ENCODE measurements at places on chromosomes 2 and 18. TPM values are rescaled to one million over a fixed set of nuclear protein-coding genes. Genes with fewer than 3 reads are reported as not detected.
A peak's percentile ranks its signal among the peaks of the same experiment; 100 is the strongest.

Gene CYP1B1
- 67.0 TPM for total RNA-seq

Gene RBMS1
- total RNA-seq, result 95.3 TPM

Gene TMEM17
- total RNA-seq, result 1.8 TPM

Gene WDR33
- total RNA-seq, result 55.4 TPM

Gene ADD2
- 2.1 TPM for total RNA-seq

Gene CXCR2
- total RNA-seq, result 20.1 TPM

DNA sequence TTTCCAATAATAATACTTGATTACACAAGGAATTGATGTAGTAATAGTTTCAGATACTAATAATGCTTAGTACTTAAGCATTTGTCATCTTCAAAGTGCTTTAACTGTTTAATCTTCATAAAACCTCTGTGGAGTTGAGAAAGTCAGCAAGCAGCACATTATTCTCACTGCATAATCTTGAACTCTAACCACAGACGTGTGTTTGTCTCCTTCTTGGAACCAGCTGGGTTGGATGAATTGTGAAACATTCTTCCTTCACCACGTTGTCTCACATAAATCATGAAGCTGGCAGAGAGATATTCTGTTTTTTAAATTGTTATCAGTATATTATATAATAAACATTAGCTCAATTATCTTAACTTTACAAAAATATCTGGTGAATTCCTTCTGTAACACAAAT lies 55.1 kb upstream of the LDAH start:
- no peaks in the 10 kb centered on the region for H3K36me3 ChIP-seq
- H3K4me1 ChIP-seq, result no peaks in the 10 kb centered on the region
- H3K27me3 ChIP-seq, result no peaks in the 10 kb centered on the region

DNA sequence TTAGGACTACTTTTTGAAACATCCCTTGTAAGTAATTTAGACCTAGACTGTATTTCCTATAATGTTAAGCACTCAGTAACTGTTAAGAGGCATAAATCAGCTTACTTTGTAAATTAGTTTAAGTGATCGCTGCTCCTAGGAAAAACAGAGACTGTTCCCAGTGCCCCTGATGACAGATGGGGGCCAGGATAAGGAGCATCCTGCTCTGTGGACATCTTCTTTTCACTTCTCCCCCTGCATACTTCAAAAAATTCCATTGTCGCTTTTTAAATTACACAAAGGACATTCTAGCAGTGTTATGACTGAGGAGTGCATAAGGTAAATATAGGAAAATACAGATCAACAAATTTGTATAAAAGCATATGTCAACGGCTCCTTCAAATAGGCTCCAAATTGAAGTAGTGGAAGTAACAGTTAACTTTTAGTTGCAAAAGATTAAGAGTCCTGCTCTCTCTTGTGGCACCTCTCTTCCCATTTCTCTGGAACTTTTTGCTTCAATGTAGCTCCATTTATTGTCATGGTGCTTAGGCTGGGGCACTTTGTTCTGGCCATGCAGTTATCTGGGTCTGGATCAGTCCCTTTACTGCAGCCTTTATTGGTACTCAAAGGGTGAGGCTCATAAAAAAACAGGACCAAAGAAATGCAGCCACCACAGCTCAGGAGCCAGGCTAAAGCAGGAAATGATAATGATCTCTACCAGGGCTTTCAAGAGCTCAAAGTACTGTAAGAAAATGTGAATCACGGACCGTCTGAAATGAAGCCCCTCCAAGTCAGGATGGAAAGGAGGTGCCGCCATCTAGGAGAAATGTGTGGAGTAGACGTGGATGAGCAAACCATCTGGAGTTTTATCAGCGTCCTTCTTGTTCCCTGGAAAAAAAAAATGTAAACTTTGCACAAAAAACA lies 162.1 kb upstream of the ZNF516 start:
- H3K4me3 ChIP-seq, result no peak overlapping the region
- peaks cover 15% of the 10 kb centered on the region for H3K27me3 ChIP-seq
- no peaks in the 10 kb centered on the region for H3K4me1 ChIP-seq
- H3K27ac ChIP-seq, result no peak overlapping the region

DNA sequence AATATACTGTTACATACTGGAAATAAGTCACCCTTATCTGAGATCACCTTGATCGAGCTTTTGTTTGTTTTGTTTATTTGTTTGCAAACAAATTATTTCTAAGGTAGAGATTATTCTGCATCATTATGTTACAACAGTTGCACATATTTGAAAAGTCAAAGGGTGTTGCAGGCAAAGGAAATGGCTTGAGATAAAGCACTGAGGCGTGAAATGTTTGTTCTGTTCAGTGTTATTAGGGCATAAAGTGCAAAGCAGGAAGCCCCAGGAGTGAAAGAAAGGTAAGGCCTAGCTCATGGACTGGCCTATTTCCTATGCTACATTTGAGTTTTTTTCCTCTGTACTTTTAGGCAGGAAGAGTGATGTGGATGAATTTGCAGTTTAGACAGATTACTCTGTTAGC lies 1815.6 kb upstream of the LRRTM1 start:
- H3K27me3 ChIP-seq, result no peaks in the 10 kb centered on the region
- no peak overlapping the region for H3K27ac ChIP-seq
- no peaks in the 10 kb centered on the region for H3K36me3 ChIP-seq
- no peak overlapping the region for H3K4me3 ChIP-seq
- DNase-seq, result no peak

- H3K36me3 ChIP-seq, result no peaks in the 10 kb centered on the region
- DNase-seq, result no peak
- no peaks in the 10 kb centered on the region for H3K27me3 ChIP-seq
- H3K4me1 ChIP-seq, result peaks cover 11% of the 10 kb centered on the region
- no peak overlapping the region for H3K4me3 ChIP-seq
- no peak overlapping the region for H3K27ac ChIP-seq
Observed at GRCh38 chr2:171411791-171412483, 21.9 kb downstream of the METTL8 start.

- H3K27me3 ChIP-seq, result no peaks in the 10 kb centered on the region
- H3K4me1 ChIP-seq, result no peaks in the 10 kb centered on the region
- H3K27ac ChIP-seq, result no peak overlapping the region
- no peak for DNase-seq
- no peak overlapping the region for H3K4me3 ChIP-seq
- no peaks in the 10 kb centered on the region for H3K36me3 ChIP-seq
Observed at GRCh38 chr2:44269831-44270230, 5.4 kb upstream of the SLC3A1 start.

GRCh38 chr2:101949304-101949703 lies 42.5 kb upstream of the IL1R2 start:
- no peak for DNase-seq
- H3K27ac ChIP-seq, result no peak overlapping the region
- H3K36me3 ChIP-seq, result no peaks in the 10 kb centered on the region
- no peaks in the 10 kb centered on the region for H3K27me3 ChIP-seq
- no peaks in the 10 kb centered on the region for H3K4me1 ChIP-seq

GRCh38 chr2:163698857-163699256 lies 37.0 kb downstream of the FIGN start:
- no peaks in the 10 kb centered on the region for H3K36me3 ChIP-seq
- no peaks in the 10 kb centered on the region for H3K4me1 ChIP-seq
- no peak overlapping the region for H3K27ac ChIP-seq

GRCh38 chr2:141791521-141791920 lies 339.3 kb downstream of the LRP1B start:
- no peaks in the 10 kb centered on the region for H3K27me3 ChIP-seq
- no peaks in the 10 kb centered on the region for H3K4me1 ChIP-seq
- no peak overlapping the region for H3K4me3 ChIP-seq

- peaks cover 33% of the 10 kb centered on the region for H3K4me1 ChIP-seq
- H3K27me3 ChIP-seq, result no peaks in the 10 kb centered on the region
- peak overlapping the region; percentile 57 for H3K4me3 ChIP-seq
- DNase-seq, result no peak
- no peaks in the 10 kb centered on the region for H3K36me3 ChIP-seq
Observed at GRCh38 chr2:128320906-128321771, 2.5 kb upstream of the HS6ST1 start.

DNA sequence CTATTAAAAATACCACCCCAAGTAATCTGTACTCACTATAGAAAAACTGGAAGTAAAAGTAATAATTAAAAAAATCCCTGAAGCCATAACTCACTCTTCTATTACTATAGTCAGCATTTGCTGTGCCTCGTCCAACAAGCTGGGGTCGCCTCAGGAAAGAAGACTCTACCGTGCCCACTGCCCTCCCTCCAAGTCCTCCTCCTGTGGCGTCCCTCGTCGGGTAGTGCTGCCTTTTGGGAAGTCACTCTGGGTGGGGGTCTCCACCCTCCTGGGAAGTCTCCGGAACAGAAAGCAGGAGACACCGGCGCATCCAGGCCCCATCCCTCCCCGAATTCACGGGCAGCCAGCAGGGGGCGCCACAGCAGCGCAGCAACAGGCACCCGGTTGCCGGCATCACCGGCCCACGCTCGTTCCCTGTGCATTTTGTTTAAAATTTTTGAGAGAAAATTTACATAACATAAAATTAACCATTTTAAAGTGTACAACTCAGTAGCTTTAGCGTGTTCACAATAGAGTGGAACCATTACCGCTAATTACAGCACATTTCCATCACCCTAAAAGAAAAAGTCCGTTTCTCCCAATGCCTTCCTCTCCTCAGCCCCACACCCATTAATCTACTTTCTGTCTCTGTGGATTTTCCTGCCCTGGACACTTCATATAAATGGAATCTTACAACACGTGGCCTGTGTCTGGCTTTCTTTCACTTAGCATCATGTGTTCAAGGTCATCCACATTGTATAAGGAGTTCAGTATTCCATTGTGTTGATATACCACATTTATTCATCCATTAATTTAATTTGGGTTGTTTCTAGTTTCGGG lies 62.2 kb downstream of the ADNP2 start:
- peak overlapping the region; percentile 18 for H3K4me3 ChIP-seq
- H3K27me3 ChIP-seq, result peaks cover 7% of the 10 kb centered on the region
- no peak overlapping the region for H3K27ac ChIP-seq
- no peaks in the 10 kb centered on the region for H3K36me3 ChIP-seq

DNA sequence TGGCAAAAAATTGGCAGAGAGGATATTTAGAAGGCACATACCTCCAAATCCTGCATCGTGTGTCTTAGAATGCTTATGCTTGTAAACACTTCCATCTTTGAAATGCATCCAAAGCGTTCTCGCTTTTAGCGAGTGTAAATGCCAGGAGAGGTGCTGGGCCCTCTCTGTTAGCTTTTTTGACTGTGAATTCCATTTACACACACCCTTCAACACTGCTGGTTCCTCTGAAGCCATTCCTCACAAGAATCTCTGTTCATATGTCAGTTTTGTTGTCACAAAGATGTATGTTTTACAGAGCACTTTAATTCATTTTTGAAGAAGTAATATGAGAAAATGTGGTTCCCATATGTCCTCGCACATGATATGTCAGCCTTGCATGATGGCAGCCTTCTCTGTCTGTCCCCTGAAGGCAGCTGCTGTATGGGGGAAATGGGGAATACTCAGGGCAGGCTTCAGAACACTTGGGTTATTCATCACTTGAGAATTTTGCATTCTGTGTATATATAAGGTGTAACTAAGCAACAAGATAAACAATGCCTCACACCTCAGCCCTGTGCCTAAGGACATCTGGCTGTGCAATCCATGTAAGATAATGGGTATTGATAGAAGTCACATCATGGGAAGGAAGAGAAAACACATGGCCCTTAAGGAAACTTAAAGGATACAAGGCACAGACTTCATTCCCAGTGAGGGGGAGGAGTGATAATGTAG lies 52.3 kb downstream of the RAB27B start:
- H3K4me1 ChIP-seq, result no peaks in the 10 kb centered on the region
- no peaks in the 10 kb centered on the region for H3K36me3 ChIP-seq
- H3K27me3 ChIP-seq, result no peaks in the 10 kb centered on the region
- H3K27ac ChIP-seq, result no peak overlapping the region
- no peak for DNase-seq

DNA sequence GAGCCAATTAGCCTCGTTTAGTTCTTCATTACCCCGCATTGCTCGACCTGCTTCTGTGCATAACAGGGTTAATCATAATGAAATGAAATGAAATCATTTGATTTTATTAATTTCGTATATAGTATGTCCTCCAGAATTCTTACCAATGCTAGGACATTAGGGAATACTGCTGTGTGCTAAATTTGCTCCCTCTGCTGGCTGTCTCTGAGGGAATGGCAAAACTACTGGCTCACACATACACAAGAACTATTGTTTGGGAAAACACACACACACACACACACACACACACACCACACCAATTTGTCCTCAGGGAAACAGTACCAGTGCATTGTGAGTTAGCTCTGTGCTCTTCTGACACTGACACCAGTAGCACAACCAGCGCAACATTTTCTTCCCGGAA lies 273.3 kb upstream of the TCF4 start:
- no peaks in the 10 kb centered on the region for H3K27me3 ChIP-seq
- no peak overlapping the region for H3K27ac ChIP-seq
- H3K4me3 ChIP-seq, result no peak overlapping the region

DNA sequence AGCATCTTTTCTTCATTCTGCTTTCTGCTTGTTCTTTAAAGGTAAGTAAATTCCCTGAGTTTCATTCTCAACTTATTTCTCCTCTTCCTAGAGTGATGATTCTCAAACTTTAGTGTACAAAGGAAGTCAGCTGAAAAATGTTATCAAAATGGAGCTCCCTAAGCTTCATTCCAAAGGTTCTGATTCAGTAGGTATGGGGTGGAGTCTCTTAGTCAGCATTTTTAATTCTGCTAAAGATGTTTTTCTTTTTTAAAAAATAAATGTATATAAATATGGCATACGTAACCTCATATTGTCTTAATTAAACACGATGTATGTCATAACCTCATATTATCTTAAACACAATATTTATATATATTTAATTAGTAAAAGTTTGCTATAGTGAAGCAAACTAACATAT lies 3.1 kb upstream of the CSRNP3 start:
- H3K4me3 ChIP-seq, result no peak overlapping the region
- H3K4me1 ChIP-seq, result no peaks in the 10 kb centered on the region
- no peaks in the 10 kb centered on the region for H3K36me3 ChIP-seq
- H3K27me3 ChIP-seq, result no peaks in the 10 kb centered on the region
- H3K27ac ChIP-seq, result no peak overlapping the region

DNA sequence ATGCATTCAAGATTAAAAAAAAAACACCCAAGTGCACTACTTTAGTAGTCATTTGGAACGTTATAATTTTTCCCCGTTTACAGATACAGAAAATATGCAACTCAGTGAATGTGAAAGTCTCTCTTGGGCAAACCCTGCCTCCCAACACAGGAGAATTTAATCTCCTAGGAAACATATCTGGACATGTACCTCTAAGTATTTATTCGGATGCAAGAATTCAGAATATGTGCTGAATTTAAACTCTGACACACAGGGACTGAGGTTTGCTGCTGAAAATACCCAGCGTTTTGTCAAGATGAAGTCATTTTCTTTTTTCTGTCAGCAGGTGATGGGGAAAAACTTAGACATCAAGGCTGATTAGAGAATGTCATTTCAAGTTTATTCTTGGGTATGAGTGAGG lies 105.4 kb downstream of the ACKR3 start:
- DNase-seq, result no peak
- H3K36me3 ChIP-seq, result no peaks in the 10 kb centered on the region
- no peak overlapping the region for H3K4me3 ChIP-seq

- no peak overlapping the region for H3K4me3 ChIP-seq
- peaks cover 14% of the 10 kb centered on the region for H3K27me3 ChIP-seq
- no peak overlapping the region for H3K27ac ChIP-seq
- H3K36me3 ChIP-seq, result no peaks in the 10 kb centered on the region
- no peak for DNase-seq
Observed at GRCh38 chr18:75912829-75913228, 485.3 kb upstream of the SMIM21 start.

- no peaks in the 10 kb centered on the region for H3K36me3 ChIP-seq
- no peak overlapping the region for H3K27ac ChIP-seq
- DNase-seq, result no peak
- no peaks in the 10 kb centered on the region for H3K4me1 ChIP-seq
- no peak overlapping the region for H3K4me3 ChIP-seq
Observed at GRCh38 chr2:221494556-221494955, 77.5 kb downstream of the EPHA4 start.

GRCh38 chr18:63829886-63830285 lies 54.7 kb downstream of the SERPINB7 start:
- no peak overlapping the region for H3K4me3 ChIP-seq
- H3K27me3 ChIP-seq, result no peaks in the 10 kb centered on the region
- H3K36me3 ChIP-seq, result no peaks in the 10 kb centered on the region
- H3K4me1 ChIP-seq, result no peaks in the 10 kb centered on the region
- DNase-seq, result no peak
- H3K27ac ChIP-seq, result no peak overlapping the region
